ENCODE measurements at places on chromosomes 3 and 15.

DNA sequence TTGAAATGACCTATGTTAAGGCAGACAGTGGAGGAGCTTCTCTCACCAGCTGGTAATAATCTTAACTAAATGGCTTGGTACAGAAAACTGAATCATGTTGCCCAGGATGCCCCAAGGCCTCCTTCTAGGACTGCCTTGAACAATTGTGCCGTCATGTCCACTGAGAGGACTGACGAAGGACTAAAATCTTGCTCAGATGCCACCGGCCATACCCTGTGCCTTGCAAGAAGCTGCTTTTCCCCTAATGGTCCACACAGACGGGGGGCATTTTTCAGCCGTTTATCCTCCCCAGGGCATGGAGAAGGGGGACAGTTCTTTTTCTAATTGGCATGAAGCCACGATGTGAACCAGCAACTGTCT is 1.8 kb upstream of the CP start:
- no peak for DNase-seq

DNA sequence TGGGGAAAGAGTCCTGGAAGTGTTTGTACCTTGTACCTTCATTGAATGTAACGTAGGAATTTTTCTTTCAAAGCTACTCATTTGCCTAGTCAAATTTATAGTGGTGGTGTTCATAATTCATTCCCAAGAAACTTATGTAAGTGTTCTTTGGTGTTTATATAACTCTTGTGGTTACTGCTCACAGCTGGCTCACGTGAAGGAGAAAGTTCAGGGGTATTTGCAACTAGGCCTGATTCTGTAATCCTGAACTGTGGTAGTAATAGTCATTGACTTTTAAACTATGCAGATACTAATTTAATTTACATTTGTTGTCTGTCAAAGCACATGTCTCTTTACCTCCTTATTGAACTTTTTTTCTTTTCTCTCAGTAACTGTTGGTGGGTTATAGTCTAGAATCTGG is 50.5 kb upstream of the TEX264 start:
- no peak for DNase-seq

- no peak for DNase-seq
These were observed 10.0 kb downstream of the RPL32 start for GRCh38 chr3:12831301-12831866.

DNA sequence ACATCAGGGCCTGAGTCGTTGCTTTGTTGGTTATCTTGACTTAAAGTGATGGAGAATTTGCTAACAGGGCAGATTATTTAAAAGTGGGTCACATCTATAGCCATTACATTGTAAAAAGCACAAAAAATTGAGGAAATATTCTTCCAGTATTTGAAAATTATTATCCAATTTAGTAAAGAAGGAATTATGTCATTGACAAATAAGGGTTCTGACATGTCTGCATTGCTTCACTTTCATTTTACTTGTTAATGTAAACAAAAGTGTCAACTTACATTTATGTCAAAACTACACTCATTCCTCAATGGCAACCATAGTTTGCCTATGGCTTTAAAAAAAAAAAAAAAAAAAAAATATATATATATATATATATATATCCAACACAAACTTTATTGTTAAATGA is 3.4 kb upstream of the PARP14 start:
- DNase-seq: no peak

- DNase-seq: no peak
These were observed 106.3 kb upstream of the IL12A start for GRCh38 chr3:159882367-159882766.

Data from Caki2 (cell line).